HCEC 1CT (cell line): ENCODE measurements at places on chromosomes 3 and 15.
A peak's percentile ranks its signal among the peaks of the same experiment; 100 is the strongest.

DNA sequence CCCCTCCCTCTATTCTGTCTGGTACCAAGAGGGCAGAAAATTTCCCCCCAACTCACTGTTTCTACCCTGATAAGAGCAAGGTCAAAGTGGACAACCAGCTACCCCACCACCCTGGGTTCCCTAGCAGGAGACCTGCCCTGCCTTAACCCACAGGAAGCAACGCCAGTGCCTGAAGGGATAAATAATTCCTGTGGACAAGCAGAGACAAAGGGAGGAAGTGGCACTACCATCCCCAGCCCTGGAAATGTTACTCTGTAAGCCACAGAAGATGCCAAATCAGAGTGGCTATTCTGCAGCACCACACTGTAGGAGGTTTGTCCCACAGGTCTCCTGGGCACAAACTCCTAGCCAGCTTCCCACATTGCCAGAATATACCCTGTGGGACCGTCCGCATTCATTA lies 80.1 kb downstream of the DNAH12 start:
- DNase-seq: no peak

DNA sequence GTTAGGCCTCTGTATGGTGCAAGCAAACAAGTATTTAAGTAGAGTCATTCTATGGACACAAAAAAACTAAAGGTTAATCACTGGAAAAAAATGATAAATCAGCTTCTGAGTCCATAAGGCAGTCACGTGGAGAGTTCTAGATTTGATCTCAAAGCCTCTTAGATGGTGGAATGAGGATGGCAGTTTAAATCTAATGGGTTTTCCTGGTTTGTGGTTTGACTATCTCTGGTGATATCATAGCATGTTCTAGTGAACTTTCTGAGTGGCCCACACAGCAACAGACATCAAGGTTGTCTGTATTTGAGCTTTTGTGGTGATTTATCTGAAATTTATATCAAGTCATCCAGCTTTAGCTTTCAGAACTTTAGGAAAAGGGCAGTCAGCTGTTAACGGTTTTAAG lies 52.4 kb downstream of the ILDR1 start:
- no peak for DNase-seq

GRCh38 chr3:129919806-129920205 lies 26.3 kb upstream of the TMCC1 start:
- DNase-seq: no peak

DNA sequence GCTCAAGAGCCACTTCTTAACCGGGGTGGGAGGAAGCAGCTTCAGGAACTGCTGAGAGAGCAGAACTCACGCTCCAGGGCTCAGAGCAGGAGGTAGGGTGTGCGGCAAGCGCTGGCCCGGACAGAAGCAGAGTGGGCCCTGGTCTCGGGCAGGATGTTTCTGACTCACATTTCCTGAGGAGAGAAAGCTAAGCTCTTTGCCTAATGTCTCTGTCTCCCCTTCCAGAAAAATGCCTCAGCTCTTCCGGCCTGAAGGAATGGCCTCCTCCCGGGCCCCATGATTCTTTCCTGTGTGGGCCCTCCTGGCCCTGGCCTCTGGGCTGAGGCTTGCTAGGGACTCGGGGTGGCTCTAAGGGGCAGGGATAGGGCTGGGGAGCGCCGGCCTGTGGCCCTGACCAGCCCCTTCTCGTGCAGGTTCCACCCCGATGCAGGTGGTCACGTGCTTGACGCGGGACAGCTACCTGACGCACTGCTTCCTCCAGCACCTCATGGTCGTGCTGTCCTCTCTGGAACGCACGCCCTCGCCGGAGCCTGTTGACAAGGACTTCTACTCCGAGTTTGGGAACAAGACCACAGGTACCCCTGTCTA lies 4.1 kb upstream of the STAB1 start:
- DNase-seq: no peak

DNA sequence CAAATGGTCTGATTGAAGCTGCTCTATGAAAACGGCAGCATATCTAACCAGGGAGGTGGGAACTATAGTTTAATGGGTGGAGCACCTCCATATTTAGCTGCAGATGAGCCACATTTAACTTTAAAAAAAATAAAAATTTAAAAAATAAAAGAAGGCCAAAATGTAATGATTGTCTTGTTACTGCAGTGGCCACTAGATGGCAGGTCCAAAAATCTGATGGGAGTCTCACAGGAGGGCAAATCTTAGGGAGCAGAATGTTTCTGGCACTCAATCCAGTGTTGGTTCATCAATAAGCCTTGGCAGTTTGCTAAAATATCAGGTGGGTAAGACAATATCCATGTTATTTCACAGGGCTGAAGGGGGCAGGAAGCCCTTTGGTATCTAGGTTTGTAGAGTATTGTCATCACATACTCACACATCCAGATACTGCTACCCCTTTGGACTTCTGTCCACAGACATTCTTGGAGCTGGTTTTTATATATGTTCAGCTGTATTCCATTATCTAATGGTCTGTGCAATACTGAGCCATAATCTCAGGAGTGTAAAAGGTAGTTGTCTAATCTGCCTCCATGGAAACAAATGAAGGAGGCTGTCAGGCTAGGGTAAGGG lies 233.3 kb downstream of the TIGIT start:
- DNase-seq: peak; percentile 59

DNA sequence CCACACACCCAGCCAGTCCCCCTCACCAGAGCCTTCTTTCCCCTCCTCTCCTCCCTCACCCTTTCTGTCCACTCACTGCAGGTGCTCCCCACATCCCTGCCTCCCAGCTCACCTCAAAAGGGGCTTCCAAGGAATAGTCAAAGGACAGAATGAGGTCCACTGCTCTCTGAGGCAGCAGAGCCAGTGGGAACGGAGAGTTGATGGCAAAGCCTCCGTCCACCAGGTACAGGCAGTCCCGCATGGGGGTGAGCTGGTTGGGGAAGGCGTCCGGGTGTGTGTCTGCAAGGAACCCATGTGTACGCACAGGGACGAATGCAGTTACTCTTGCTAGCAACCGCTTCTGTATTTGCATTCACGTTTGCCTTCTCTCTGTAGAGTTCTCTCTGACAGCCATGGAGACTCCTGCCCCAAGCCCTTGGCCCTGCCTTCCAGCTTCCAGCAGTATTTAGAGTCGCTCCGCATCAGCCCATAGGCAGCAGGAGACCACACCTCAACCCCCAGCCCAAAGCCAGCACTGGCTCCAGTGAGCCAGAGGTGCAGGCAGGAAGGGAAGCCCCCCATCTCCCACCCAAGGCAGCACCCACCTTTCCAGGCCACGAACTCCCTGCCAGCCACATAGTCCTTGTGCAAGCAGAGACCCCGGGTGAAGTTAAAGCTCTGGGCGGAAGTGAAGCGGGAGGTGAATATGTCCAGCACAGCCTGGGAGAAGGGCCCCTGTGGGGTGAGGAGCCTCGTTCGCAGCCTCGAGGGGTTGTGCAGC lies 12.4 kb downstream of the PLA2G4F start:
- no peak for DNase-seq

GRCh38 chr15:68500363-68501258 lies 68.6 kb upstream of the ITGA11 start:
- DNase-seq: no peak

- no peak for DNase-seq
These were observed 115.0 kb downstream of the CHST2 start for GRCh38 chr3:143234526-143234925.

GRCh38 chr3:62822905-62823304 lies 52.3 kb downstream of the CADPS start:
- no peak for DNase-seq

DNA sequence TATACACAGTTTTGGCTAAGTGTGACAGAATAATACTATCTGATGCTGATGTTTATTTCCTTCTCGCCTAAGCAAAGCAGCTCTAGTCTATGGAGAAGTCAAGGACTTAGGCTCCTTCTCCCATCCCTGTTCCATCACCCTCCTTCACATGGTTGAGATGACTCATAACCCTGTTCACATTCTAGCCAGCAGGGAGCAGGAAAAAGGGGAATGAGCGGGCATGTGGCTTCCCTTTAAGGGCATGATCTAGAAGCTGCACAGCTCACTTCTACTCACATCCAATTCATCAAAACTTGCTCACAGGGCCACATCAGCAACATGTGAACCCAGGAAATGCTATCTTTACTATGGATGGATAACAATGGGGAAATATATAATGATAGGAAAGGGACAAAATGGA lies 40.9 kb downstream of the CBLB start:
- peak; percentile 97 for DNase-seq

- no peak for DNase-seq
These were observed 37.8 kb downstream of the LSM3 start for GRCh38 chr3:14216257-14217048.
